ENCODE measurements at places on chromosomes 3 and 15. TPM values are rescaled to one million over a fixed set of nuclear protein-coding genes. Genes with fewer than 3 reads are reported as not detected.

- DNase-seq, result no peak
- H3K4me3 ChIP-seq, result no peak overlapping the region
- H3K4me1 ChIP-seq, result no peaks in the 10 kb centered on the region
- H3K36me3 ChIP-seq, result no peaks in the 10 kb centered on the region
- H3K27me3 ChIP-seq, result no peaks in the 10 kb centered on the region
- H3K27ac ChIP-seq, result no peak overlapping the region
Observed at GRCh38 chr3:34362910-34363309, 564.5 kb downstream of the PDCD6IP start.

FAM240A gene
- polyA plus RNA-seq, result not detected

GRCh38 chr3:126149960-126150515 lies 30.3 kb downstream of the ALDH1L1 start:
- H3K4me1 ChIP-seq, result no peaks in the 10 kb centered on the region
- no peak for DNase-seq
- H3K27me3 ChIP-seq, result no peaks in the 10 kb centered on the region
- H3K4me3 ChIP-seq, result no peak overlapping the region

DNA sequence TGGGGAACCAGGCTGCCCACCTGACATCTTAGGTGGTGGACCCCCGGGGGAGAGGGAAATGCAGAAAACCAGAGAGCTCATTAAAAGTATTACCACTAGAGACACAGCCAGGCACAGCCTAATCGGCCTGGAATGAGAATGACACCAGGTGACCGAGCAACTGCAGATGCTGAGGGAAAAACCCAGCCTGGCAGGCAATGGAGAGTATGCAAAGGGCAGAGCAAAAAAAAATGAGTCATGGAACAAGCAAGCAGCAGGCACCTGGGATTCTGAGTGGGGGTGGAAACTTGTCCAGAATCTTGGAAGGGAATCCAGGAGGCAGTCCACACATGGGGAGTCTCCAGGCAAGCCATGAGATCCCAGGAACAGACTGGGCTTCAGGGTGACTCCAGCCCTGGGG lies 183.7 kb upstream of the LRRN1 start:
- no peaks in the 10 kb centered on the region for H3K4me1 ChIP-seq
- H3K36me3 ChIP-seq, result no peaks in the 10 kb centered on the region
- H3K27ac ChIP-seq, result no peak overlapping the region

UNC45A gene
- 68.6 TPM for polyA plus RNA-seq

DNA sequence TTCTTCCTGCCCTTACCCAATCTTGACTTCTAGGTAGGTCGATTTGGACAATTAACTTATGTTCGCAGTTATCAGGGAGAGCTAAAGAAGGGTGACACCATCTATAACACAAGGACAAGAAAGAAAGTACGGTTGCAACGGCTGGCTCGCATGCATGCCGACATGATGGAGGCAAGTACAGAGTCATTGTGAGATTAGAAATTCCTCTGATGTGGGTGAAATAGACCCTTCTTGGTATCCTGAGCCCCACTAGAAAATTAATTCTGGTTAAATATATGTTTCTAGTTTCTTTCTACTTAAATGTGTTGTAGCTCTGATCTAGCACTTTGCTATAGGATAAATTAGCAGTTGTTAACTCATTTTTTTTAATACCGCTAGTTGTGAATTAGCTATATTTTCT lies 13.6 kb downstream of the LXN start:
- H3K4me3 ChIP-seq, result no peak overlapping the region
- DNase-seq, result no peak
- no peaks in the 10 kb centered on the region for H3K27me3 ChIP-seq
- no peak overlapping the region for H3K27ac ChIP-seq

DNA sequence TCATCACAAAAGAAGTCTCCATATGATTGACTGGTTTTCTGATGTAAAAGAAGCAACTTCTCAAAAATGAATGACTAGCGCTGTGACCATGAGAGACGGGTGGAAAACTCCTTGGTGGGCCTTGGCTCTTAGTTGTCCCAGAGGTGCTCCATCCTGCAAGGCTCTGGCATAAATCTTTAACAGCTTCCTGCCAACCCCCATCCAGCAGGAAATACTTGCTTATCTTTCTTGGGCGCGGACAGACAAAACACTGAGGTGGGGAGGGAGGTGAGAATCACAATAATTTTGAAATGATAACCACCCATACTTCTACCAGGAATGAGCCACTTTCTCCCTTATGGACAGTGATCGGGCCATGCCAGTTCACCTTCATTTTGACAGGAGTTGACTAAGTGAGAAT lies 128.6 kb downstream of the STT3B start:
- no peak overlapping the region for H3K27ac ChIP-seq
- no peak for DNase-seq
- no peaks in the 10 kb centered on the region for H3K36me3 ChIP-seq
- no peak overlapping the region for H3K4me3 ChIP-seq

DNA sequence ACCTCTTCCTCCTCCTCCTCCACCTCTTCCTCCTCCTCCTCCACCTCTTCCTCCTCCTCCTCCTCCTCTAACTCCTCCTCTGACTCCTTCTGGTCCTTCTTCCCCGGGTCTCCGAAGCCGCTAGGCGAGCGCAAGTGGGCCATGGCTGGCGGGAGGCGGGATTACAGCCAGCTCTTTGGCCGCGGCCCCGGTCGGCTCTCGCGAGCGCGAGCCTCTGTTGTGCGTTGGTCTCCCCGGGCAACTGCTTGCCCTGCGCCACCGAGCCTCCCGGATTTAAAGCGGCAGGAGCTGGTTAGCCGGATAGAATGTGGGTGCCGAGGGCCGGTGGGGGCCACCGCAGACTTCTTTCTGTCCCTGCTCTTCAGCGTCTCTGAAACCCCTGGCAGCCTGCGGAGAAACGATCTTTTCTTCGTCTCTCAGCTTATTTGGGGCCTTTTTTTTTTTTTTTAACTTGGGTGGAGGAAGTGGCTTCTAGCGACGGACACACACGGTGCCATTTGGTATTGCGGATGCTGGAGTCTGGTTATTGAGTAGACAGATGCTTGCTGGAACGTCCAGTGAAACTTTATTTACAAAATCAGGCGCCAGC lies at the start of gene ERICH6:
Gene ERICH6 (minus strand): TSS at position 165 of the 589 bp plus-strand sequence. CDS start 22 bp downstream, at position 143.
- H3K36me3 ChIP-seq, result peaks cover 3% of the 10 kb centered on the region
- H3K27ac ChIP-seq, result peak within 1 kb of the TSS; percentile 91
- no peaks in the 10 kb centered on the region for H3K27me3 ChIP-seq
- peaks cover 10% of the 10 kb centered on the region for H3K4me1 ChIP-seq
- H3K4me3 ChIP-seq, result peak within 1 kb of the TSS; percentile 86

DNA sequence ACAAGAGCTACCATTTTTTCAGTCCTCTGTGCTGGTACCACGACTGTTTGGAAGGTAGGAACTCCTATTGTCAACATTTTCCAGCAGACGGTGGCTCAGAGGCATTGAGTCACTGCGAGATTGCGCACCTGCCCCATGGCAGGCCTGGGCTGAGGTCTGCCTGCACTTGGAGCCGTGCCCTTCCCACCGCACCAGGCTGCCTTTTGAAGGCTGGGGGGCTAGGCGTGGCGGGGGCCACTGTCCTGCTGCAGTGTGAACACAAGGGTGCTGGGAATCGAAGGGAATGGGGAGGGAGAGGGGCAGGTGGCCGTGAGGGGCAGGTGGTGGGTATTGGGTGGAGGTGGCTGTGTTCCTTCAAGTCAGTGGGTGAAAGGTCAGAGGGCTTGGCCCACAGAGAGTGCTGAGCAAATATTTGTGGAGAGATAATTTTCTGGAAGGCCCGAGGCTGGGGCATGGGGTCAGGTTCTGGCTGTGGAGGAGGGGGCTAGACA lies 16.3 kb downstream of the SNX33 start:
- H3K27me3 ChIP-seq, result no peaks in the 10 kb centered on the region
- H3K4me1 ChIP-seq, result no peaks in the 10 kb centered on the region
- H3K27ac ChIP-seq, result no peak overlapping the region
- no peaks in the 10 kb centered on the region for H3K36me3 ChIP-seq
- no peak overlapping the region for H3K4me3 ChIP-seq
